Amniotic stem cell (primary cell): ENCODE measurements at places on chromosomes 1 and 21.

GRCh38 chr21:27885296-27885711 lies 918.4 kb upstream of the ADAMTS5 start:
- DNase-seq, result no peak

DNA sequence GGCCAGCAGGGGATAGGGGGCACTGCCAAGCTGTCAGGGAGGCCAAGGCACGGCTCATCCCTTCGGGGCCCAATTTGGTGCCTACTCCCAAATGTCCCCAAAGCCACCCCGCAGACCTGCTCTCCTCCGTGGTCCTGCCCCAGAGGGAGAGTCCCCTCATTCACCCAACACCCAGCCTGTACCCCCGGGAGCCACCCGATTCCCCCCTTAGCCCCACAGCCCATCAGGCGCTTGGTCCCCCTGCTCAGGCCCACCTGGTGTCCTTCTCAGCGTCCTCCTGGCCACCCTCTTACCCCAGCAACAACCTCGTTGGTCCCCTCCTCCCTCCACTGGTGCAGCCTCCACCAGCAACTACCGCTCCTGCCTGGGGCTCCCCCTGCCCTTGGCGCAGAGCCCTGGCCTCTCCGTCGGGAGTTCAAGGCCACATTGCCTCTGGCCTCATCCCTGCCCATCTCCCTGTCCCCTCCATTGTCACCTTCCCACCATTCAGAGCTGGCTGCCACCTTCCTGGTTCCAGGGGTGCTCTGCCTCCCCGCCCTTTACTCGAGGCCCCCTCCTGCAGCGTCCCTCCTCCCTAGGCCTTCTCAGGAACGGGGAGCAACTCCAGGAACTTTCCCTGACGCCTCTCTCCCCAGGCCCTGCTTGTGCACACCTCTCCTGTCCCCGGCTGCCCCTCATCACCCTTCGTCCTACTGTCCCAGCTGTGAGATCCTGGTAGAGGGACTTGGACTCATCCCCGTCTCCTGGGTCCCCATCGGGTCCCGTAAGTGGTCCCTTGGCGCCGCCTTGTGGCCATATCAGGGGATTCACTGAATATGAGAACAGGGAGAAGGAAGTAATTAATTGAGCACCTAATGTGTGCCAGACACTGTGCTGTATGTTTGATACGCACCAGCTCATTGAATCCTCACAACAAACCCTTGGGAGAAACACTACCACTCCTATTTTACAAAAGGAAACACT lies 73.9 kb downstream of the RAP1GAP start:
- DNase-seq, result peak; percentile 13

DNA sequence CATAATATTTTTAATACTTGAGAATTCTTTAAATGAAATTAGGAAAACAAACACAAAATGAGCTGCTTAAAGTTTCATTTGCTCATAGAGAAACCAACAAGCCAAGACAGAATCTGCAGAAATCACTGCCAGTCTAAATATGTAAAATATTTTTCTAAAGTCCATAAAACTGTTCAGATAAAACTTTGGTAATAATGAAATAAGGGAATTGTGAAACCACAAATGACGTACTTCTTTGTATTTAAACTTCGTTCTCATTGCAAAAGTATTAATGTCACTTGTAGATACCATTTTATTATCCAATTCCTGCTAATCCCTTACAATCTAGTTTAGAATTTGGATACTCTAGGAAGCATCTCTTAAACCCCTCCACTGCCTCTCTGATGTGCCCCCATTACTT lies 234.5 kb upstream of the NEGR1 start:
- no peak for DNase-seq

DNA sequence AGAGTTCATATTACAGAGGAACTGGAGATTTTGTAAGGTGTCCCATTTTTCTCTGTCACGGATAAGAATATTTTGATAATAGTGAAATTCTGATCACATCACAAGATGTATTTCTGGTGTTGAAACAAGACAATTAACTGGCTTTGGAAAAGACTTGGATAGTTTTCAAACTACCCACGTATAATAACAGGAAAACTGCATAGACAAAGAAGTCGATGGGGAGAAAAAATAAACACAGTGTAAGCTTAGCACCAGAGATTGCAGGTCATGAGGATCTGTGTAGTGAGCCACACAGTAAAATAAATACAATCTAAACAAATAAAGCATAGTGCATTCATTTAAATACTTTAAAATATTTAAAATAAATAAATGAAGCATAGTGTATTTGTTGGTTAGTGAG lies 452.3 kb upstream of the ADAMTS5 start:
- no peak for DNase-seq

GRCh38 chr21:22374218-22374969 lies 1376.2 kb downstream of the NCAM2 start:
- no peak for DNase-seq

DNA sequence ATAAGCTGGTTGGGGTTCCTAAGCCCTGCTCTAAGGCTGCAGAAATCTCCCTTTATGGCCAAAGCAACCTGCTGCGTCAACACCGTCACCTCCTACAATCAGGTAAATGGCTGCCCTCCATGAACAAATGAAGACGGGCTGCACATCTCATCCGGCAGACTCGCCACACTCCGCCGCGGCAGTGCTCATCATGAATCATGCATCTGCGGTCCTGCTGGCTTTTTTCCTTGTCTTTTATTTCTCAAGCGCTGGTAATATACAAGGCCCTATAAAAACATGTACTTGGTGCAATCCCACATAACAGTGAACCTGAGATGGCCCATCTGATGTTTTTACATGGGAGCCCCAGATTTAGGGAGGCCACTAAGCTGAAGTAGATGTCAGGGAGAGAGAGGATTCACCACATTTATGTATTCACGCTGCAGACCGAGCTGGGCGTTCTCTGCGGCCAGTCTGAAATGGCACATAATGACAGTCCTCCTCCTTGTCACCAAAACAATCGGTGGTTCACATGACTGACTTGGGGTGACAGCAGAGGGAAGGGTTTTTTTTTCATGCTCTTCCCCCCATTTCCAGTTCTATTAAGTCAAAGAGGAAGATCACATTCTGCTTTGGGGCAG lies 91.6 kb downstream of the KAZN start:
- no peak for DNase-seq

GRCh38 chr1:44672254-44672955 lies 1.9 kb downstream of the TMEM53 start:
- DNase-seq, result no peak

DNA sequence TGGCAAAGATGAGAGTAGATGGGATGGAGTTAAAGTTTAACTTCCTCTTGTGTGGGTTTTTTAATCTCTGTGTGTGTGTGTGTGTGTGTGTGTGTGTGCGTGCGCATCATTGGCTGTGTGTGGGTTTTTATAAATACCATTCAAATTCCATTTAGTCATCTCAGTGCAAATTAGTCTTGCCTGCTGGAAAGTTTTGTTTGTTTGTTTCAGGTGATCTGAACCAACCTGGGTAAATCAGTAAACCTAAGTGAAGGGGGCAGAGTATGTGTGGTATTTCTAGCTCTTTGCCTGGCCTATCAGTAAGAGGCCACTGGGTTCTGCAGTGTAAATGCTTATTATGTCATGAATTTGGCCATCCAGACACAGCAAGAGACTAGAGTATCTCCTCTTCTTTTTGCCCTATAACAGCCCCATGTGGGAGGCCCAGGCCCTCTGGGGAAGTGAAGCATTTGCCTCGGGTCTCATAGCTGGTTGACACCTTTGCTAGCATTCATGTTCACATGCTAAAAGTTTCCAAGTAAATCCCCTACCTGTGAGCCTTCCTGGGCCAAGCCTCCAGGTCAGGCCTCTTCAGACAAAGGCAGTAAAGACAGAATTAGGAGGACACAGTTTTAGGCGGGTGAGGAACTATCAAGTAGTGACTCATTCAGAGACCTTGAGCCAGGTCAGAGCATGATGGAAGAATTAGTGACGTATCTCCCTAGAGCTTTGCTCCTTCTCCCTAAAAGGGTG lies 14.7 kb downstream of the INTS3 start:
- DNase-seq, result no peak

DNA sequence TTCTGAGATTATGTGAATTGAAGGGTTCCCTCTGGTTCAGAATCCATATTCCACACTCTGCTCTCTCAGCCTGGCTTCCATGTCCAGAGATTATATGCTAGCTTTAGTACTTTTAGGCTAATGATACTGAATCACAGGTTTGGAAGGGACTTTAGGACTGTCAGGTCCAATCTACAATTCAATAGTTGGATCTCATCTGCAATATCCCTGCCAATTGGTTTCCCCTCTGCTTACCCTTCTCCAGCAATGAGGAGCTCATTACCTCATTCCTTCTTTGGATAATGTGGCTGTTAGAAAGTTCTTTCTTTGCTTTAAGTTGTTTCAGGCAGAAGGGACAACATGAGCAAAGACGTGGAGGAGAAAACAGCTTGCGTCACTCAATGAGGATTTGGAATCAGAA lies 245.3 kb downstream of the PLPP3 start:
- no peak for DNase-seq

GRCh38 chr1:215605011-215605621 lies 38.0 kb downstream of the KCTD3 start:
- DNase-seq, result no peak

DNA sequence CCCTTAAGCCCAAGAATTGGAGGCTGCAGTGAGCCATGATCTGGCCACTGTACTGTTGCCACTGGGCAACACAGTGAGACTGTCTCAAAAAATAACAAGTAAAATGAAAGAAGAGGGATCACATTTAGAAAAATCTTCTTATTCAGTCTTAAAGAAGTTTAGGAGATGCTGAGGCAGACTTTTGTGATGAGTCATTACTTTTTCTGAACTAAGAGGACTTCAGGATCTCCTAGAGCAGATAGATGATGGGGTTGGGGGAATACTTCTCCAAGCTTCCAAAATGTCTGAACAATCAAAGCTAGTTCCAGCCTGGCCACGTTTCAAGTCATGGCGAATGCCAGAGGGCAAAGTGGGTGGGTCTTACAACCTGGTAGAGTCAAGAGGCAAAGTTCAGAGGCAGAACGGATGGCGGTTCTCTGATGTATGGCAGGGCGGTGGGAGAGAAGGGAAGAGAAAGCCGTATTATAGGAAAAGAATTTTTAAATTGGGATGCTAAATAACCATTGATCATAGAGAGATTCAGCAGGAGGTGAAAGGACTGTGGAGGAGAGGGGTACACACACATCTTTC lies 2.1 kb upstream of the CIART start:
- no peak for DNase-seq

GRCh38 chr1:164636757-164637156 lies 77.8 kb downstream of the PBX1 start:
- DNase-seq, result no peak

DNA sequence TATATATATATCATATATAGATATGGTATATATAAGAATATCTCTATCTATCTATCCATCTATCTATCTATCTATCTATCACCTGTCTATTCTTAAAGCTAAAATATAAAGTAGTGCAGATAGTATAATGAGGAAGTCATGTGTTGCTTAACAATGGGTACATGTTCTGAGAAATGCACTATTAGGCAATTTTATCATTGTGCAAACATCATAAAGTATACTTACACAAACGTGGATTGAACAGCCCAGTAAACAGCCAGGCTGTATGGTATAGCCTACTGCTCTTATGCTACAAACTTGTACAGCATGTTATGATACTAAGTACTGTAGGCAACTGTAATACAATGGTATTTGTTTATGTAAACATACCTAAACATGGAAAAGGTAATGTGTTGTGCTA lies 621.0 kb upstream of the NCAM2 start:
- no peak for DNase-seq

DNA sequence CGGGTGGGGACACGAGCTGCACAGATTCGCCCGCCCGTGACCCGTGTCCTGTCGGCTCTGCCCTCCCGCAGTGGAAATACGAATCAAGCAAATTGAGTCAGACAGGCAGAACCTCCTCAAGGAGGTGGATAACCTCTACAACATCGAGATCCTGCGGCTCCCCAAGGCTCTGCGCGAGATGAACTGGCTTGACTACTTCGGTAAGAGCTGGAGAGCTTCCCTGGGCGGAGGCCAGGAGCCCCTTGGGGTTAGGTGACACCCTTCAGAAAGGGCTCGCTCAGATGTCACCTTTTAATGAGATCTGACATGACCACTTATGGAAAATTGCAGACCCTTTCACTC lies 489 bp downstream of the CDCA8 start:
- no peak for DNase-seq

DNA sequence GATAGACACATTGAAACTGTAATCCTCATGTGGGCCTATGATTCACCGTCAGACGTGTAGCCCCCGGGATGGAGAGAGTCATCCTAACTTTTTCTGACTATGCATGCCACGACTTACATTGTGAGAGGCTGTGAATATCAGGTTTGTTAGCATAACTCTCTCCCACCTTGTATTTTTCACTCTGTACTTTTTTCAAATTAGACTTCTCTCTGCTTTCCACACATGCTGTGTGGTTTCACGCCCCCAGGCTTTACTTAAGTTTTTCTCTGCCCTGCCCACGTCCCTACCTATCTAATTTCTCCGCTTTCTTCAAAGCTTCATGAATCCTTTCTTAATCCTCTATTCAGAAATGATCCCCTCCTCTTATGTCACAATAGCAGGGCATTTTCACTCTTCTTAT lies 3.4 kb upstream of the NCAM2 start:
- no peak for DNase-seq

- DNase-seq, result peak; percentile 84
Observed at GRCh38 chr1:181135815-181136737, 47.6 kb downstream of the IER5 start.

GRCh38 chr1:80656641-80657040 lies 1144.1 kb upstream of the ADGRL2 start:
- DNase-seq, result no peak

DNA sequence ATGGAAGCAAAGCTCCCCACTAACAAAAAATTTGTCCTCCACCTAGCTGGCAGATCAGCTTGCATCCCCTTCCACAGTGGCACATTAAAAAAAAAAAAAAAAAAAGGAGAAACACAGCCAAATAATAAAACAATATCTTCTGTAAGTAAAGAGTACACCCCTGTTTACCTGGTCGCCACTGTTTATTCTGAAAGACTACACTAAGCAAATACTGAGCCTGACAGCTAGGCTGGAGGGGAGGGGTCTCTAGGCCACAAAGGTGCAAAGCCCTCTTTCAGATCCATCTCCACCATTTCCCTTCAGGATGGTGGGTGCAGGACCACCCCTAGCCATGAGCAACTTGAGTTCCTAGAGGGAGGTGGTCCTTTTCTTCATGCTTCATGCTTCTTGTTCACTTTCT lies 22.8 kb upstream of the SLC45A3 start:
- no peak for DNase-seq

DNA sequence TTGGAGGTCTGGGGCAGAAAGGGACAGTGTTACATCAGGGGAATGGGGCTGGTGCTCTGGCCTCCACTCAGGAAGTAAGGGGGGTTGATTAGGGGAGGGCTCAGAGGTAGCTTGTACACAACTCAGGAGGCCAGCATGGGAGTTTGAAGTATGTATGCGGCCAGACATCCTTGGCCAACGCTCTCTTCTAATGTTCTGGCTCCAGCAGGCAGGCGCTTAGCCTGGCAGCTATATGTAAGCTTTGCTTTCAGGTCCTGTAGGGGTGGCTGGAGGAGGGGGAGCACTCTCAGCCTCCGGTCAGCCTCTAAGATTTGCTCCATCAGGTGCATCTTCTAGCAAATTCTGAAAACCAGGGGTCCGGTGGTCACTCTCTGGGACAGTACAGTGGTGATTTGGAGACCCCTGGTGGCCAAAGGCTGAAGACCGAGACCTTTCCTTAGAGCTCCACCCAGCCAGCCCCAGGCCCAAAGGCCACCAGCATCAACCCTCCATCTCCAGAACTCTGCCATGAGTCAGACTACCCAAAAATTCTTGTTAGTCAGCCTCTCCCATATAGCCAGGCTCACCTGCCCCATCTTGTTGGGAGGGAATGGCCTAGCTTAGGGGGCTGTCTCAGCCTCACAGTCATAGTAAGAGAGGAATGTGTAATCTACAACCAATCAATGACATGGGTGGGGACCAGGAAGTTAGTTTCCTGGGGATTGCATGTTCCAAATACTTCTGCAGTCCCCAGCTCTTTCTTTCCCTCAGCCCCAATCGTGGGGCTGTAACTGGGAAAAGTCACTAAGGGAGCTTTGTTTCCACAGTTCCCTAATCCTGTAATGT lies 9.7 kb upstream of the COL8A2 start:
- DNase-seq, result peak; percentile 44
